COR-L47 (cell line): ENCODE measurements at places on chromosomes 16 and 17.

DNA sequence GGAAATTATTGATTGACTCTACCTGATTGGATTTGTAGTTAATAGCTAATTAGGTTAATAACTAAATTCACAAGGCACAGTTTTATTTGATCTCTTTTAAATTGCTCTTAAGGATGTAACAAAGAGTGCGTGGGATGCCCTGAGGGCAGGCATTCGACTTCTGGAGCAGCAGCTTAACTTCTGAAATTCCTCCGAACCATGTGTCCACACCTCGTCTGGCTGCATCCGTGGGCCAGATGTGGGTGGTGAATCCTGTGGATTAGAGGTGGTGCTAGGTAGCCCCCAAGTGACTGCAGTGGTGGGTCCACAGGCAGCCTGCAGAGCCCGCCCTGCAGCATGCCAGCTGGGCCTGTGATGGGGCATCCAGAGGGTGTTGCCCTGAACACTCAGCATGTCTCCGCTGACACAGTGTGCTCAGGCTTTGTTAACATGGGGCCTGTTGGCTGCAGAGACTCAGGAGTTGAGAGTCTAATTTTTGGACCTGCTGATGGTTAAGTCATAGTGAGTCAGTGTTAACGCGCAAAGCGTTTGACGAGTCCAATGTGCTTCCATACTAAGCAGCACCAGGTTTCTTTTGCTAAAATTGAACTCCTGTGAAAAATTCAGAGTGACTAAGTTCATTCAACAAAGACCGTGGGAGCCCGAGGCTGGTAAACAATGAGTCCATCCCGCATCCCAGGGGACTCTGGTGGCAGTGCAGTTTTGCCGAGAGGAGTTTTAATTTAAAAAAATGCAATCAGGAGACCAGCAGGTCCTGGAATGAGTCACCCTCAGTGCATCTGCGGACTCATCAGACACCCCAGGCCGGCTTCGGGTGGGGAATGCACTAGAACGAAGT is 3.8 kb upstream of the NPB start:
- DNase-seq, result no peak

DNA sequence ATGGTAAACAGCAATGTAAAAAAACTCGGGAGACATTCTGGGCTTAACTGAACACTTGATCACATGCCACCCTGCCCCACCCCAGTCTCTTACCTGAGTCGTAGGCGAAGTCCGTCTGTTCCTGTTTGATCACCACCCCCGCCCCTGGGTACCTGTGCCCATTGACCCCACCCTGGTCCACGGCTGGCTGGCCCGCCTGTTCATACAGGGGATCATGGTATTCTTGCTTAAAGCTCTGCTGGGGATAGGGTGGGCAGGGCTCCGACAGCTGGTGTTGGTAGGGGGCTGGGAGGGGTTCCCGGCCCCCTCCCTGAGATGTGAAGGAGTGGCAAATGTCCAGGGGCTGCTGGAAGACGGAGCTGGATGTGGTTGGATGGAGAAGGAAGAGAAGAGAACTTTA is 13.6 kb downstream of the ETV4 start:
- DNase-seq, result no peak

GRCh38 chr17:82173351-82174041 is 39.1 kb downstream of the CCDC57 start:
- no peak for DNase-seq

DNA sequence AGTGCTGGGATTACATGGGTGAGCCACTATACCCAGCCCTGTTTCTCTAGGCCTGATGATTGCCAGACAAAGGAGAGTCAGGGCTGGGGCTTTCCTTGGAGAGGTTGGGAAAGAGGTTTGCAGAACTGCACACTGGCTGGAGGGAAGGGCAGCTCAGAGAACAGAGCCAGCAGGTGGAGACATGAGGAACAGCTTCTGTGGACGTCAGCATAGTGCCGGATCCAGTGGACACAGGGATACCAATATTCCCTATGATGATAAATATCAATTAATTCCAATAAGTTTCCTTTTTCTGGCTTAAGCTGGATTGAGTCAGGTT is 43.2 kb upstream of the SCNN1B start:
- no peak for DNase-seq

DNA sequence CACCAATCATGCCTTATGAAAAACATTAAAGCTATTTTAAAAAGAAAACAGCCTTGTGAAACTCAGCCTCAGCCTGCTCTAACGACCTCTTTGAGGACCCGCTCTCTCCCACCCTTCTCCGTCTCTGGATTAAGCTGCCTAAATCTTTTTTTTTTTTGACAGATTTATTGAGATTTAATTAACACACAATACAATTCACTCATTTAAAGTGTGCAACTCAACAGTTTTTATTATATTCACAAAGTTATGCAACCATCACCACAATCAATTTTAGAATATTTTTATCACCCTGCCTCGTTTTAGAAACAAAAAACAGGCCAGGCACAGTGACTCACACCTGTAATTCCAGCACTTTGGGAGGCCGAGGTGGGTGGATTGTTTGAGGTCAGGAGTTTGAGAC is 8.4 kb downstream of the CDR2L start:
- no peak for DNase-seq

GRCh38 chr17:75077072-75077495 is 10.7 kb upstream of the SLC16A5 start:
- DNase-seq, result no peak

DNA sequence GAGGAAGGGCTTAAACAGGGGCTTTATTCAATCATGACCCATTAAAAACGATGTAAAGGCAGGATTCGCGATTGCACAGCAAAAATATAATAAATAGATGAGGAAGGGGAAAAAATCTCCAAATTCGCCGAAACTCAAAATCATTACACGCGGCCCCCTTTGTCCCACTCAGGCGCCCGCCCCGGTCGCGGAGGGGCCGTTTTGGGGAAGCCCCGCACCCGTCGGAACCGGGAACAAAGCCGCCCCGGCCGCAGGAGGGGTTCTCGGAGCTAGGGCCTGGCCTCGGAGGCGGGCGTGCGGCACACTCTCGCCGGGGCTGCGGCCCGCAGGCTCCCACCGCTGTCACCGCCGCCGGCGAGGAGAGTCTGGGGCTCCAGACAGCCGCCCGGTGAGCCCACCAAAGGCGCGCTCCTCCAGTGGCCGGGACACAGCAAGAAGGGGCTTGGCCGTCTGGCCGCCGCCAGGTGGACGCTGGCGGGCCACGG is 521 bp downstream of the C16orf87 start:
- peak; percentile 32 for DNase-seq

DNA sequence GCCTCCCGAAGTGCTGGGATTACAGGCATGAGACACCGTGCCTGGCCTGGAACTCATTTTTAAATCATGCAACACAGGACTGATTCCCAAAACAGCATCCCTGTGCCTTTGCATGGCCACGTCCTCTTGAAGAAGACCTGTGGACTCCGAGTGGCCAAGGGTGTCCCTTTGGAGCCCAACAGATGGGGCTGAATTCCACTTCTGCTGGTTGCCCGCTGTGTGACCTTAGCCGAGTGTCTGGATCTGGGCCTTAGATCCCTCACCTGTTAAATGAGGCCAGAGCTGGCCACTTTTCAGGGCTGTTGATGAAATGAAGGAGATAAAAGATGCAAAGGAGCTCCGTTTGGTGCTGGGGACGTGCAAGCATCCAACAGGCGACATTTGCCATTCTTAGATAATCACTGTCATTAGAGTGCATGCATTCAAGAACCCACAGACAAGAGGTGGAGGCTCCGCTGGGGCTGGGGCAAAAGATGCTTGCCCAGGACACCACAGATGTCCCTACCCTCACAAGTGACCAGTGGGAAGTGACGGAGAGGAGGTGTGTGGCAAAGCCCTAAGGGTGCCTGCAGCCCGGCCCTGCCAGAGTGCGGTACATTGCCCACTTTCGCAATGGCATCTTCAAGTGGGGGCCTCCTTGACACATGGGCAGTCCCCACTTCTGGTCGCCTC is 354.1 kb upstream of the TNRC6C start:
- no peak for DNase-seq

DNA sequence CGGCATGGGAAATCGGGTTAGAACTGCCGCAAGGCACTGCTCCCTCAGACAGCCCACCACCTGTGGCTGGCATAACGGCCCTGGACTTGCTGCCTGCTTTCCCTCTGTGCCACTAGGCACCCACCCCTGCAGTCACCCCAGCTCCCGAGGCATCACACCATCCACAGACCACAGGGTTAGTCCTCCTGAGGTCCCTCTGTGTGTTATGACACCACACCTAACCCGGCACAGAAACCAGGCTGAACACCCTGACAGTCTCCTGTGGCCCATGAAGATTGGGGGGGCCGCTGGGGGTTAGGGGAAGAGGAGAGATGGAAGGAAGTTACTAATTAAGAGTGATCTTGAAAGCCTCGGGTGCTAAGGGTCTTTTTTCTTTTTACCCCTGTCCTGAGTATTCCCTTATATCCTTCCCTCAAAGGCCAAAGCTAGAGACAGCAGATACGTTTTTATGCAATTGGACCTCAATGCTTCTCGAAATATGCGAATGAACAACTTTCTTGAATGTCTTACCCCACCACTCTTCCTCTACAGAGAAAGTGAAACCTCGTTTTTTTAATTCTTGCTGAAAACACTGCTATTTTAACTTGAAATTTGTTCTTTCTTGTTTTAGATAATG is 7.0 kb downstream of the CYTH1 start:
- no peak for DNase-seq

DNA sequence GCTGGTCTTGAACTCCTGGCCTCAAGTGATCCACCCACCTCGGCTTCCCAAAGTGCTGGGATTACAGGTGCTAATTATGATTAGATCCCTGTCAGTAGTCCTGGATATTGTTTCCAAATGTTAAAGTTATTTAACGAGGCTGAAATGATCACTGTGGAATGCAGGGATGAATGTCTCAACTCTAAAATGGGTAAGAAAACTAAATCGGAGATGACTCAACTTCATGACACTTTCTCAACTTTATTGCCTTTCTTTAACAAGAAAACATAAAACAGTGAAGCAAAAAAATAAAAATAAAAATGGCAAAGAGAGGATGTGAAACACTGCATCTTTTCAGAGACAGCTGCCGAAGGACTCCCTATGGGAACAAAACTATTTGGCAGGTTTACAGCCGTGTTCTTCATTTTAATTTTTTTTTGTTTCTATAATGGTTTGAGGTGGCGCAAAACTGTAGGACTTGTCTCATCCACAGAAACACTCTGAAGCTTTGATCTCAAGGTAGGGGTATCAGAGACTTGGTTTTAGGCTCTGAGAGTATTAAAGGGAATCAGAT is 382.0 kb downstream of the GRIN2A start:
- no peak for DNase-seq

DNA sequence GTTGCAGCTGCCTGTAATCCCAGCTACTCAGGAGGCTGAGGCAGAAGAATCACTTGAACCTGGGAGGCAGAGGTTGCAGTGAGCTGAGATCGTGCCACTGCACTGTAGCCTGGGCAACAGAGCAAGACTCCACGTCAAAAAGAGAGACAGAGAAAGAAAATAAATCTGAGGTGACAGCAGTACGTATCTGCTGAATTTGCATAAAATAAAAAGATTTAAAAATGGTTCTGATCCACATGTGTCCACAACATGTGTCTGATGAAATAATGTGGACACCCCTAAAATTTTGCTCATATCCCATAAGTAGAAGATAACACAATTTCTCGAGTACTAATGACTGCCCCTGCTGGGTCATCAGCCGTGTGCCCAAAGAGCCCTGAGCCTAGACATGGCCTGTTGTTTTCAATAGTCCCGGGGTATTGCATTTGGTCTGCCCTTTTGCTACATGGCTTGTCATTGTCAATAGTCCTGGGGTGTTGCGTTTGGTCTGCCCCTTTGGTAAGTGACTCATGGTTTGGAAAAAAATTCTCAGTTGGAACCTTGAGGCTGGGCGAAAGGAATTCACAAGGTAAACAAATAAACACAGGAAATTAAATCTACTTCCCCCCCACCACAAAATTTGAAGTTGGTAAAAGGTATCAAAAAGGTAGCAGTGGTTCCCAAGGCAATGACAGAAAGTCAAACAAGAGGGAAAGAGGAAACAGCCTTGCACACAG is 434.6 kb upstream of the MAF start:
- no peak for DNase-seq

DNA sequence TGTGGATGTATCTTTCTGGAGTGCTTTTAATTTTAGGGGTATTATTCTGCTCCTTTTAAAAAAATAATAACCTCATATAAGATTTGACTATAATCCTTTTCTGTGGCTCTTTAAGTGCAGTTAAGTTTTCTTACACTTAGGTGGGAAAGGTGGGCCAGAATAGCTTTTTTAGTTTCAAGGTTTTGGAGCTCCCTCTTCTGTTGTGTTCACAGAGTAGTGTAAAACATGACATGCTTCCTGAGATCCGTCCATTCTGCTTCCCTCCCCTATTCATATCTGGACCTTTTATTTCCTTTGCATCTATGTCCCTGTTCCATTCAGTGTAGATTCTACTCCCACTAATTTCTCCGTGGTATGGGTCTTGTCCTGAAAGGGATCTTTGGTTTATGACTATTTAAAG is 12.8 kb downstream of the LRRC36 start:
- no peak for DNase-seq

DNA sequence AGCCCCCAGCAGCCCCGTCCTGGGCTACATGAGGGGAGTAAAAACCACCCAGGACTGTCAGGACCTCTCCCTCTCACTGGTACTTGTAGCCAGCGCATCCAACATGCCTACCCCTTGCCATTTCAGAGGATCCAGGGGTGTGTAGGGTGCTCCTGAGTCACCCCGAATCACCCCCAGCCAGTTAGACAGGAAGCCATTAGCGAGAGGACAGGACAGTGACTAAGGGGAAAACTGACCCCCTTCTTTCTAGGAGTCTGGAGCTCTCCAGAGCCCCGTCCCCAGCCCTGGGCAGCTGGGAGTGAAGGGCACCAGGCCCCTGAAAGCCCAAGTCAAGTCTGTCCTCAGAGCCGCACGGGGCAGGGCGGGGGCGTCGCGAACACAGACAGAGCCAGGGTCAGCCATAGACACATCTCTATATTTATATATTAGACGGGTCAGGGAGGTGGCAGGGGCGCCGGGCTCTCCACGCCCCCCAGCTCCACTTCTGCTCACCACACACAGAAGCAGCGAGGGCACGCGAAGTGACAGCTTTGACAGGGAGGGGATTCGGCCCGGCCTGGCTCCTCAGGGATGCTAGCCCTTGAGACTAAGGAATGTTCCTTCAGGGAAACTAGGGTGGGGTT is 485 bp upstream of the GDPD3 start:
- no peak for DNase-seq

DNA sequence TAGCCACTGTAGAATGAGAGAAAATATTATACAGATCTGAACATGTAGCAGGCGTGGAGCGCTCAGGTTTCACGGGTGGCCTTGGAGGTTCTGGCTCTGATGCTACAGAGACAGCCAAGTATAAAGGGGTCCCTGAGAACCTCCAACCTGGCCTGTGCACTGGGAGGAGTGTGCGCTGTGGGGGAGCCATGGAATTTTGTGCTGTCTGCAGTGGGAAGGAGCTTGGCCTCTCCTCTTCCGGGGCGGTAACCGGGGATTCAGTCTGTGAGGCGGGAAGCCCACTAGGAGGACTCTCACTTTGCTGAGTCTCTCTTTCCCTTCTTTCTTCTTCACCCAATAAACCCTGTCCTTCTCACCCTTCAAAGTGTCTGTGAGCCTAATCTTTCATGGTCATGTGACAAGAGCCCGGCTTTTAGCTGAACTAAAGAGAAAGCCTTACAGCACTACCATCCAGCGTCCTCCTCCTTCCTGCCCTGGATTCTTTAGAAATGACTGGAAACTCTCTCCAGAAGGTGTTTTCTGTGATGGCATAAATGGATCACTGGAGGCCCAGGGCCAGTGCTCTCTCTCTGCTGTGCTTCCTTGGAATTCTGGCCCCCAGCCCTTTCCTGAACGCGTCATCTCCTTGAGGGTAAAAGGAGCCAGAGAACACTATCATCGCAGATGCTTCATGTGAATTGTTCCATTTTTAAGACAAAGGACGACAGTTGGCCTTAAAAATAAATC is 232.1 kb upstream of the CACNG5 start:
- no peak for DNase-seq

GRCh38 chr16:79756571-79756970 is 156.0 kb upstream of the MAF start:
- DNase-seq, result no peak
